Brain pericyte (primary cell): ENCODE measurements at places on chromosomes 11 and 22.

- DNase-seq, result no peak
These were observed 49.4 kb downstream of the MAML2 start for GRCh38 chr11:96293598-96294021.

DNA sequence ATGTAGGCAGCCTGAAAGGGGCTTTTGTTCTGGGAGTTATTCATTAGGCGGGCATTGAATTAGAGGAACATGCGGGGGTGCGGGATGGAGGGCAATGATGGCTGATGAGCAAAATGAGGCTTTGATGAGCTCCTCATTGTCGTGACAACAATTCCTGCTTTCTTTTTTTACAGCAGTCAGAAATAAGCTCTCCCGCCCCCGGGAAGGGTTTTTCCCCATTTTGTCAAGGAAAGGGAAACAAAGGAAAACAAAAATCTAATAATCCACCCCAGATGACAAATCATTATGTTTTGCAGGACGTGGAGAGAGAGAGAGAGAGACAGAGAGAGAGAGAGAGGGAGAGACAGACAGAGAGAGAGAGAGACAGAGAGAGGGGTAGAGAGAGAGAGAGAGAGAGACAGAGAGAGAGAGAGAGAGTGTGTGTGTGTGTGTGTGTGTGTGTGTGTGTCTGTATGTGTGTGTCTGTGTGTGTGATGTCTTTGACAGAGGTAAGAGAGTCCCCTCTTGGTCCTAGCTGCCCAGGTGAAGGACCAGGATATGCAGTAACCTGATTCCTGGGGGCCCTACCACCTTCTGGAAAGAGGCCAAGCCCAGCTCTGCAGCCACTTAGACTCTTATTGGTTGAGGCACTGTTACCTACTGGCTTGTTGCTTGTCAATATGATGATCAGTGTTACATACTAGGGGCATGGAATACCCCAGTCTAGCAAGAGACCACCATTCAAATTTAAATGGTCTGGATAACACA is 46.7 kb upstream of the PARVA start:
- DNase-seq, result no peak

GRCh38 chr11:3041699-3042441 is 15.4 kb downstream of the CARS1 start:
- DNase-seq, result no peak

GRCh38 chr11:65915101-65915820 is 3.6 kb downstream of the C11orf68 start:
- no peak for DNase-seq

DNA sequence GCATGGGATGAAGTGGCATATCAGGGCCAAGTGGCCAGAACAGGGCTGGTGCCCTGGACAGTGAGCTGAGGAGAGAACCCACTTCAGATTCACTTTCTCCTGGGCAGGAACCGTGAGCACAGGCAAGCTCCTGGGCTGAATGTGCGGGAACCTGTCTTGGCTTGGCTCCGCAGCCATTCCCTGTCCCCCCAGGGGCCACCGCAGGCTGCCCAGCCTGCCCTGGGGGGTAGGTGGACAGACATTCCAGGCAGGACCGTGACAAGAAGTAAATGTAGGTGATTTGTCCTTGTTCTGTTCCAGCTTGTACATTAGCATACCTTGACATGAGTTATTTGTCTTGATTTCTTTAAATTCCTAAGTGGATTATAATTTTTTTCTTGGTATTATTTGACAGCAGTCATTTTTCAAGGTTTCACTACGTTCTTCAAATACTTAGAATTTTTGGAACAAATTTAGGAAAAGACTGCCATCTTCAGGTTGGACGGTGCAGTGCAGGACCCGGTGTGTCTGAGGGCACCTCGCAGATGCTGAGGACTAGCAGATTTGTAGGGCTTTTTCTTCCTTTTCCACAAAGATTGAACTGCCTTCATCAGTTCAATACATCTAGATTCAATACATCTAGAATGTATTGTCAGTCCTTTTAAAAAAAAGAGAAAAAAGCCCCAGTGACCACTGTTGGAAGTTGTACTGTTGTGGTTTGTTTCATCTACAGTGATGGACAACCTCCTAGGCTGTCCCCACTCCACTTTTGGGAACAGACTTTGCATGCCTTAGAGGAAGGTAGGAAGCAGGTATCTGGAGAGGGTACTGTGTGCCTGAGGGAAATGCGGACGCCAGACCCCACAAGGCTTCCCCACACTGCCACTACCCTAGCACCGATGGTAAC is 115.1 kb upstream of the RASSF10 start:
- no peak for DNase-seq

GRCh38 chr11:107719557-107720302 is 7.9 kb upstream of the SLN start:
- no peak for DNase-seq

DNA sequence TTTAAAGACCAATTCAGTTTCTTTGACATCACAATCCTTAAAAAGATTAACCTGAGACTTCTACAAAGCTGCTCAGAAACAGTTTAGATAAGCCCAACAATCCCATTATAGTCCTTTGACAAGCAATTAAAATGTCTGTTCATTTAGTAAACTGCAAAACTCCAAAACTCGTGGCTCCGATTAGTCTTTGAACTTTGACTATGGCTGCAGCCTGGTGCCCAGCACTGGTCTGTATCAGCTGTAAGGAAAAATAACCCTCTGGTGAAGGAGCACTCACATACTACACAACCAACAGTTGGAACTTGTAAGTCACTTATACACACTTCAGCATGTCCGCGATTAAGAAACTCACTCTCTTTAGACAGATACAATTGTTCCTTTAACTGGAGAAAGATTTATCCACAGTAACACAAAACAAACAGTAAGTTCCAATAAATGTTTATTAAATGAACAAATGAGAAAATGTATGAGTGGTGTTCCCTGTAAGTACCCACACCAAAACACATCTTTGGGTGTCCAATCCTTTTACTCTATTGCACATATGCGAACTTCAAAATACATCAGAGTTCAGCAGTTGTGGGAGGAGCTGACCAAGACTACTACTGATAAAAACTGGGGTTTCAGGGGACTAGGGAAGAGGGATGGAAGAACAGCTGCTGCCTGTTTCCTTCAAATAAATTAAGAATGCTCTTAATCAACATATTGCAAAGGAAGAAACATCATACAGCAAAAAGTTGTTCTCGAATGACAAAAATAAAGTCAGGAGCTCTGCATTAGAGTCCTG is 36.4 kb downstream of the PITPNB start:
- no peak for DNase-seq

GRCh38 chr11:98143661-98144060 is 877.1 kb upstream of the CNTN5 start:
- DNase-seq, result no peak

- DNase-seq, result no peak
These were observed 282.0 kb downstream of the SBF2 start for GRCh38 chr11:10012068-10012467.

DNA sequence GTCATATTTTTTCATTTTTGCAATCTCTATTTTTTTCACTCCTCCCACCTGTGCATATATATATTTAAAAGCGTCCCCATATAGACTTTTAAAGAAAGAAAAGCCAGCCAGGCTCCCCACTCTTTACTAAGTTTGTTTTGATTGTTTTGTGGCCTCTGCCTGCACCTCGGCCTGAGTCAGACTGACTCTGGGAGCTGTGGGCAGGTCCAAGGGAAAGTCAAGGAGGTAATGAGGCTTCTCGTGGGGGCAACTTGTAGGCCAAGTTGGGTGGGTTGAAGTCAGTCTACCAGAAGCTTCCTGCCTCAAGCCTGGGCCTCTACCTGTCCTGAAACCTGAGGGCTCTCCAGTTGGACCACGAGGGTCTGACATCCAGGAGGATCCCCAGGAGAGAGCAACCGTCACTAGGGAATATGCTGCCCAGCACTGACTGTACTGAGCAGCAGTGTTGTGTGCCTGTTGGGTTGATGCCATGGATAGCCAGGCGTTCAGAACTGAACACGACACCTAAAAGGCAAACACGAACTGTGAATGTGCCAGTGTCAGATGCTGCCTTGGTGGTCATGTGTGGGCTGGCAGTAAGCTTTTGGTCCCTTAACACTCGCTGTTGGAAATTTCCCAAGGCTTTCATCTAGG is 58.8 kb downstream of the BMAL1 start:
- DNase-seq, result no peak

DNA sequence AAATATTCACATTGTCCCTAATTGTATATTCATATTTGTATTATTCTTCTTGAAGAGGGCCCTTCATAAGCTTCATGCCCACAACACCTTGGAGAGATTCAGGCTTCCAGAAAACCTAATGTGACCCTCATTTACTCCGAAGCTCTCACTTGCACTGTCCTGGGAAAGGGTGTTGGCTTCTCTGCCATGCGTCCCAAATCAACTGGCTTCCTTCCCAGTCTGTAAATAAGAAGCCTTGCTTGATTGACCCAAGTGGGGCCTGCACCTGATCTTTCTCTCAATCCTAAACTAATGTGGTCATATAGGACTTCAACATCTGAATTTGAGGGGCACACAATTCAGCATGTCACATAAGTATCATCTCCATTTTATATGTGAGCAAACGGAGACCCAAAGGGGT is 40.5 kb upstream of the ZBTB16 start:
- no peak for DNase-seq

- no peak for DNase-seq
These were observed 669 bp downstream of the RPL27A start for GRCh38 chr11:8683115-8683807.
